DMS 273 treated with DMSO at 0.1 percent for 48 hours (cell line): ENCODE measurements at places on chromosomes 1 and 21.

DNA sequence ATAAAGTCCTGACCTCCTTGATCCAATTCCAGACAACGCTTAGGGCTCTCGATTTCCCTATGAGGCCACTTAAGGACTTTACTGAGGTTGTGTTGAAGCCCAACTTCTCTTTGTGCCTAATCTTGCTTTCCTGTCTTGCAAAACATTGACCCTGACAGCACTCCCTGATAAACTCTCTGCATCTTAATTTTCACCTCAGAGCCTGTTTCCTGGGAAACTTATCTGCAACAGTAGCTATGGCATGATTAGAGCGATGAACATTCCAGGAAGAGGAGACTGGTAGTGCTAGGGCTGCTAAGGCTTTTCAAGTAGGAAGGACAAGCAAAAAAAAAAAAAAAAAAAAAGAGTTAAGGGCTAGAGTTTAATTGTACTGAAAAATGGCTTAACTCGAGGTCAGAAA is 118.9 kb downstream of the RGS21 start:
- DNase-seq = no peak

DNA sequence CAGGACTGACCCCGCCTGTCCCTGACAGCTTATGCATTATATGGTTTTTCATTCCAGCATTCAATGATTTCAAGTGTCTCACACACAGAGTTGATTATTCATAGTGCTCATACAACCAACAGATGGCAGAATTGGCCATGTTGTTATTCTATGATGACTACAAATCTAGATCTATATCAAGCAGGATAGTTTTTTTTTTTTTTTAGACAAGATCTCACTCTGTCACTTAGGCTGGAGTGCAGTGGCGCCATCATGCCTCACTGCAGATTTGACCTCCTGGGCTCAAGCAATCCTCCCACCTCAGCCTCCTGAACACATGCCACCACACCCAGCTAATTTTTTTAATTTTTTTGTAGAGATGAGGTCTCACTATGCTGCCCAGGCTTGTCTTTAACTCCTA is 40.1 kb upstream of the LRRC8D start:
- peak; percentile 41 for DNase-seq

GRCh38 chr1:234262007-234262753 is 111.1 kb upstream of the COA6 start:
- no peak for DNase-seq

DNA sequence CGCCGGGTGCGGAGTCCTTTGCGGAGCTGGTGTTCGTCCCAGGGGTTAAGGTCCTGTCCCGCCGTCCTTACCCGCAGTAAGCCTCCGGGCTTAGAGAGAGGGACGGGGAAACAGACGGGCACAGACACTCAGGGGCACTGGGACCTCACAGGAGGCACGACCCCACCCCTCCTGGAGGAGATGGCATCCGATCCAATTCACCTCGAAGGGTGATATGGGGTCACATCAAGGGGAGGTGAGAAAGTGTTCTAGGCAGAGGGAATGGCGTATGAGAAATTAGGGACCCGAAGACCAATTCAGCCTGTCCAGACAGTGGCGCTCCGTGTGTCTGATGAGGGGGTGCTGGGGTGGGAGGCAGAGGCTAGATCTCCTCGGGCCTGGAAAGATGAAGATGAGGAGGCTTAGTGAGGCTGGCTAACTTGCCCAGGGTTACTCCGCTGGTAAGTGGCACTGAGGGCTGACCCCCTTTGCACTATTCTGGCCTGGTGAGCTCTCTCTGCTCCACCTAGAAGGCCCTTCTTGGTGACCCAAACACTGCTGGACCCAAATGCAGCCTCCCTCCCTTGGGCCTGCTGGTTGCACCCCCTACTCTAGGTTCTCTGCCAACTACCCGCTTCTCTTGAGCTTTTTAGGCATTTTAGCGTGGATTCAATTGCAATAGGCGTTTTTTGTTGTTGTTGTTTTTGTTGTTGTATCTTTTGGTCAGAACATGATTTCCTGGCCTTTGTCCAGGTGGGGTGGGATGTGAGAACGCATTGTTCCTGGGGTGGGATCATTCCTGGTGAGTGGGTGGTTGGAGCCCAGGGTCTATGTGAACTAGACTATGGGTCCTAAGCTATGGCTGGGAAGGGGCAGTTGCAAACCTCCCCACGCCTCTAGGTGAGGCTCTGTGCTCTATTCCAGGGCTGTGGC is 12.3 kb downstream of the BTBD19 start:
- no peak for DNase-seq

DNA sequence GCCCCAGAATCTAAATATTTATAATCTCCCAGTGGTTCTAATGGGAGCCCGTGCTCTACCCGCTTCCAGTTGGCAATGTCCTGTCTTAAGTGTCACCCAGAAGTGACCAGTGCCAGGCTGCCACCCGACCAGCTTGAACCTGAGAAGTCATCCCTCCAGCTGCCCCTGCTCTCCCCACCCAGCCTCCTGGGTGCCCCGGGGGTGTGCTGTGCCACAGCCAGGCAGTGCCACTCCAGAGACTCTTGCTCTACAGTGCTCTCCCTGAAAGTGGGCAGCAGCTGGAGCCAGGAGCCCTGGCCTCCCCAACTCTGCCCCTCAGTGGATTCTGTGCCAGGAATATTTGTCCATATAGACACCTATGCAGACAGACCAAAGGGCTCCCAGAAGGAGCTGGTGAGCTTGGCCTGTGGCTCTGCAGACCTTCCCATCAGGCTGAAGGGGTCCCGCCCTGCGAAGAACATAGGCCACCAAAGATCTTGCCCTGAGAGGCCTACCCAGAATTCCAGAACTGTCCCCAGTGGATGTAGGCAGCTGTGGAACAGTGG is 9.0 kb upstream of the EPS8L3 start:
- no peak for DNase-seq
